ENCODE measurements at places on chromosomes 5 and 9.

GRCh38 chr9:73138516-73138915 is 13.1 kb upstream of the ANXA1 start:
- no peak for DNase-seq

DNA sequence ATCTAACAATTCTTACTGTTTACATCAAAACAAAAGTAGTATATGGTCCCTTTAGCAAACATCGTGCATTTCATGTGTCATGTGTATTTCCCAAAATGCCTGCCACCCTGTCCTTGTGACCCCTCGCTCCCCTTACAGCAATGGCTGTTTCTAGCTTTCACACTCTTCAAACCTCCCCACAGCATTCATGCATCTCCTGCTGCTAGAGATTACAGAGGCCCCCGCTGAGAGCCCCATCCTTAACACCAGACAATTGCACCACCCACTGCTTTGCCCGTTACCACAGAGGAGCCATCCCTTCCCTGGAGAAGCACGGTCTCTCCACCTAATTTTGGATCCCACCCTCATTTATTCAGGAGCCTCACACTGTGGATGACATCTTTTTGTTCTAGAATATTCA is 149.7 kb upstream of the IRX4 start:
- no peak for DNase-seq

DNA sequence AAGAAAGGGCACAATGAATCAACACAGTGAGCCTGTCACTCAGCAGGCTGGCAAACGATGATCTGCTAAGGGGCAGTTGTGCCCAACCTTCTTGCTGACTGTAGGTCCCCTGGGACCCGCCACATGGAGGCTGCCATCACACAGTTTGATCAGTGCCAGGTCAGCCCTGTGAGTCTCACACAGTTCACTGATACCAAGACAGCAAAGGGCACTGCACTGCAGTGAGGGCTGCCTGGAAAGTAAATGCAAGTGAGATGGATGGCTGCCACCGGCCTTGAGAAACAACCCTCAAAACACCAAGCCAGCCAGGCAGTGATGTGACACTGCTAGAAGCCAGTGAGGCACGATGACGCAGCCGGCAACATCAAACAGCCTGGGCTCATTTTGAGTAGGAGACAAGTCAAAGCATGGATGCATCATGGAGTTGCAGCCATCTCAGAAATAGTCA is 30.3 kb downstream of the FOXD1 start:
- no peak for DNase-seq

DNA sequence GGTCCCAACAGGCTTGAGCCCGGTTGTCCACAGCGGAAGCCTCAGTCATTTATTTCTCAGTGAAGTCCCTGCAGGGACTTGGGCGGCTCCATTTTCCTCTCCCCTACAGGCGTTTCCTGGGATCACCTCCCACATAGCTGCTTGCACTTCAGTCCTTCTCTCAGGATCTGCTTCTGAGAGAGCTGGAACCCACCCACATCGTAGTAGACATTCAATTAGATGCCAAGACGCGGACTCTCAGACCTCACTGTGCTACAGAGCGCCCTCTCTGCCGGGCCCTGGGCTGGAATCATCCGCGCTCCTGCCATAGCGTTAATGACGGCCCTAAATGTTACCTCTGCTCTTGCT is 54.0 kb upstream of the ROR2 start:
- no peak for DNase-seq

DNA sequence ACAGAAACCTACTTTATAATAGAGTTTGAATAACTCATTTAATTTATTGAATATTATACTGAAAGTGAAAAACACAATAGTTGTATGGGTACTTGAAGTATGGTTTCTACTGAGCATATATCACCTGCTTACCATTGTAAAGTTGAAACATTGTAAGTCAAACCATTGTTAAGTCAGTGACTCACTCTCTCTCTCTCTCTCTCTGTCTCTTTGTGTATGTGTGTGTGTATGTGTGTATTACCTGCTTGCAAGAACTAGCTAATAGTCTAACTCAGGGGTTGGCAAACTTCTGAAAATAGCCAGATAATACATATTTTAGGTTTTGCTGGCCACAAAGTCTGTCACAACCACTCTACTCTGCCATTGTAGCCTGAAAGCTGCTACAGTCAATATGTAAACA is 564.3 kb upstream of the ZNF608 start:
- DNase-seq: no peak

DNA sequence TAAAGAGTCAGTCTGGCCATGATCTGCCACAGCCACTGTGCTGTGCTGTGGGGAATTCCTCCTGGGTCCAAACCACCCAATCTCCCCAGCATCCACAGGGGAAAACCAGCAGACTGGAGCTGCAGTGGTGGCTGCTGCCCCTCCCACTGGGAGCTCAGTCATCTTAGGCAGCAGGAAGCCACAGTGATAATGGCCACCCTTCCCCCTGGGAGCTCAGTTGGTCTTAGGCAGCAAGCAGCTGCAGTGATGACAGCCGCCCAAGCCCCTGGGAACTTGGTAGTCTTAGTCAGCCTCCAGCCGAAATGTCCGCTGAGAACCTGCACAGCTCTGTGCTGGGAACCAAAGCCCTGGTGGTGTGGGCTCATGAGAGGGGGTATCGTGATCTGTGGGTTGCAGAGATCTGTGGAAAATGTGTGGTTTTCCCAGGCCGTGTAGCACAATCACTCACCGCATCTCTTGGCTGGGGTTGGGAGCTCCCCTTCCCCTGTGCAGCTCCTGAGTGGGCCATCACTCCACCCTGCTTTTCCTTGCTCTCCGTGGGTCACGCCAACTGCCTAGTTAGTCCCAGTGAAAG is 38.4 kb upstream of the SMIM15 start:
- DNase-seq: no peak

DNA sequence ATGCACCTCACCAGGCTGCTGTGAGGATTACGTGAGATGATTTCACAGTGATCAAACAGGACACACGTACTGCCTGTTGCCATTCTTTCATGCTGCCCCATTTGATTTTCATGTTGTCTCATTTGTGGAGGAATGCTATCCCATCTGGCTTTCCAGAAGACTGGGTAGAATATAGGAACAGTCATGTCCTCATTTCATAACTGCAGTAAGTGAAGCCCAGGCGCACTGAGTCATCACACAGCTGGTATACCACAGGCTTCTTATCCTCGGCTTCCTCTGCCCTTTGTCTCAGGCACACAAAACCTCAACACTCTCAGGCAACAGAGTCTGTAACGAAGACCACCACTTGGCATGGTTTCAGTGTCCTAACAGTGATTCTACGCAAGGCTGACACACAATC is 62.3 kb downstream of the LHFPL2 start:
- DNase-seq: peak; percentile 21

DNA sequence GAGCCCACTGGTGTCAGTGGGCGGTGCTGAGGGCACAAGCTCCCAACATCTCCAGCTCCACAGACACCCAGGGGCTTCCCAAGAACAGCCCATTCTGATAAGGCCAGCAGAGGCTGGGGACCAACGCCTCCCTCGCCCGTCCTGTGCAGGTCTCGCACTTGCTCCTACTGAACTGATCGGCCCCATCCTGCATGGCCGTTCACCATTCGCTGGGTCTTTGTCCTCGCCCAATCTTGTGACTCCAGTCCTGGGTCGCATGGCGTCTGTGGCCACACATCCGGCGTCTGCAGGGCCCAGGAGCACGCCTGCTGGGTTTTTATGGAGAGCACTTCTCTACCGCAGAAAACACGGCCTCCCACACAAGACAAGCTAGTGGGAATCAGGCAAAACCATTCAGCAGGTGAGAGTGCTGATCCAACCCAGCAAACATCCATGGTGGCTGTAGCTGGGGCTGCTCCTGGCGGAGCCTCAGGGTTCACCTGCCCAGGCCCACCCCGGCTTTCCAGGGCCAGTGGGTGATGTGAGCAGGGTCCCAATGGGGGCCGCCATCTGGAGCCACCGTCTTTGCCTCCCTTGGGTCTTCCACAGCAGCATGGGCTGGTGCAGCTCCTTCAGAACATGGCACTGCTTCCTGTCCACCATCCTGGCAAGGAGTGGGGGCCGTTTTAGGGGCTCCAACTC is 7.4 kb downstream of the LRRC14B start:
- no peak for DNase-seq

GRCh38 chr5:43619380-43619779 is 16.4 kb downstream of the NNT start:
- no peak for DNase-seq

GRCh38 chr5:178668579-178668978 is 41.7 kb upstream of the CLK4 start:
- no peak for DNase-seq

GRCh38 chr9:75964427-75964826 is 74.0 kb downstream of the PCSK5 start:
- no peak for DNase-seq

DNA sequence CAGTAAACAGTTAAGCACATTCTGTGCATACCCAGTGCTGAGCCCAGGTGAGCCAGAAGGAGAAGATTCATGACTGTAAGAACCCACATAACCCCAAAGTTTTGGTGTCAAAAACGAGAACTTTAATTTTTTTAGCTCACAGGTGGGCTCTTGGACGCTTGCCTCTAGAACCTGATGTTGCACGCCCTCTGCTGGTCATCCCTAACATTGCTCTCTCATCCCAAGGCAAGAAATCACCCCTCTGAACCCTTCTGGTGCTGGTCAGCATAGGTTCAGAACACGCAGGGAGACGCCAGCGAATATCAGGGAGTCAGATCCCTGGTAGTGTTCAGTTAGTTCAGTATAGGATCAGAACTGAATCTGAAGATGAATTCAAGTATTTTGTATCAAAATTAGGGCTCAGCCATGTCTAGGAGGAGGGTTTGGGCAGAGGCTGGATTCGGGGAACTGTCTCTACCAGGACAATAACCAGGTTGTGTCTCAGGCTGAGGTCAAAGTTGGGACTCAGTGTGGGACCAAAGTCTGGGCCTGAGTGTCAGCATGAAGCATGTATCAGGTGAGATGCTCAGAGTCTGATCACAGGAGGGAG is 4.1 kb upstream of the DNAJB5 start:
- DNase-seq: peak; percentile 49

GRCh38 chr9:89538871-89539270 is 41.0 kb upstream of the SEMA4D start:
- DNase-seq: no peak

DNA sequence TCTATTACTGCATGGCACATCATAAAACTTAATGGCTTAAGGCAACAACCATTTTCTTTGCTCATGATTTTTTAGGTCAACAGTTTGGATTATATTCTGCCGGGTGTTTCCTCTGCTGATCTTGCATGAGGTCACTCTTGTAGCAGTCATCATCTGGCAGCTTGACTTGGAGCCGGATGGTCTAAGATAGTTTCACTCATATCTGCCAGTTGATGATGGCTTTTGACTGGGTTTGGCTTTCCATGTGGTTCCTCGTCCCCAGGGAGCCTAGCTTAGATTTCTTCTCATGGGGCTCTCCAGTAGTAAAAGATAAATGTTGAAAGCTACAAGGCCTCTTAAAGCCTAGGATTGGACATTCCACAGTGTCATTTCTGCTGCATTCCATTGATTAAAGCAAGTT is 27.4 kb downstream of the LNPEP start:
- no peak for DNase-seq

DNA sequence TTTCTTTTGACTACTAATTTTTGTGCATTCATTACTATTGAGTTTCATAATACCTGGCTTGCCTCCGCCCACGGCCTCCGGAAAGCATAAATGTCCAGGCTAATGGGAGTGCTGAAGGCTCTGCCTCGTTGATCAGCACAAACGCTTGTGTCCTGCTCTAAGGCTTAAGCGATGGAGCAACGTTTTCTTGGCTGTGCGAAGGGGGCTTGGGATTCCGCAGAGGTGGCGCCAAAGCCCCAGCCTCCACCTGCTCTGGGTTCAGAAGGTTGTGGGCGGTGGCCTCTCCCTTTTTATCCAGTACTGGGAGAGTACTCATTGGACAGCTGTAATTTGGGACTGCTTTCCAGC is 19.7 kb downstream of the ANXA2R start:
- DNase-seq: no peak

- DNase-seq: no peak
Measured at GRCh38 chr5:12566441-12566840, 662.2 kb upstream of the CTNND2 start.

- DNase-seq: peak; percentile 88
Measured at GRCh38 chr5:91381774-91382359, 1.2 kb downstream of the ARRDC3 start.

DNA sequence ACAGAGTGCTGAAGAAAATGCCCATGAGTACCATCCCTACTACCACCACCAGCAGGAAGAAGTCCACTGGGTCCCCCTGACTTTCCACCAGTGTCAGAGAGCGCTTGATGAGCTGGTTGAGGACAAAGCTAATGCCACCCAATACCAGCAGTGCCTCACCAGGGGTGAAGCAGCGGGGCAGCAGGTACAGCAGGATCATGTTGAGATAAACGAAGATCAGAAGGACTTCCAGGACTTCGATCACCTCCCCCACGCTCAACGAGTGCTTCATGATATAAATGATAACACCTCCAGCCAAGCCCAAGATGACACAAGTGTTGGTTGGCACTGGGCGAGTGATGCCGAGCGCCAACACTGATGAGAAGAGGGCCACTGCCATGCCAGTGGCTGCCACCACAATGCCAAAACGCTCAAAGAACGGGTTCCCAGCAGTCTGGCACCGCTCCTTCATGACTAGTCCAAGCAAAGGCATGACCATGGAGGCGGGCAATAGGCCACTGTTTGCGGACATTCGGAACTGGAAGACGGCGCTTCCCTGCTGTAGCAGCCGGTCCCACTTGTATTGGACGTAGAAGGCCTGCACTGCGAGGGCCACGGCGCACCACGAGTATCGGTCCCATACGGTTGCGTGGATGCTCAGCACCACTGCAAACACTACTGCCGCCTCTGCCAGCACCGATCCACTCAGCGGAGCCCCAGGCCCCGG is 679 bp downstream of the DOLK start:
- DNase-seq: no peak

- DNase-seq: no peak
Measured at GRCh38 chr5:112560371-112560770, 141.3 kb upstream of the EPB41L4A start.

DNA sequence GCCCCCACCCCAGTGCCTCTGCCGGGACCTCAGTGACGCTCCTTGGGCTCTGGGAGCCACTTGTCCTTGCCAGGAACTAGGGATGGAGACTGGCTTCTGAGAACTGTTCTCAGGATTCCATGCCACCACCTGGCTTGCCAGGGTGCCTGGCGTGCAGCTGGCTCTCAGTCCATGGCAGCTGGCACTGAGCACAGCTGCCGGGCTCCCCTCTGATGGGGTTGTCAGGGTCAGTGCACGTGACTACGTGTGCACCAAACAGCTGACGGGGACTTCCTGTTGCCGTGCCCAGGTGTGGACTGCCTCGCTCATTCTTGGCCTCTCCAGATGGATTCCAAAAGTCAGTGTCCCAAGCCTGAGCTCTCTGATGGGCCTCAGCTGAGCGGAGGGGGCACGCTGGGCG is 9.4 kb downstream of the KCNT1 start:
- no peak for DNase-seq

GRCh38 chr5:101024299-101024698 is 121.2 kb upstream of the ST8SIA4 start:
- no peak for DNase-seq

GRCh38 chr9:91783876-91784672 is 166.0 kb downstream of the ROR2 start:
- DNase-seq: no peak

DNA sequence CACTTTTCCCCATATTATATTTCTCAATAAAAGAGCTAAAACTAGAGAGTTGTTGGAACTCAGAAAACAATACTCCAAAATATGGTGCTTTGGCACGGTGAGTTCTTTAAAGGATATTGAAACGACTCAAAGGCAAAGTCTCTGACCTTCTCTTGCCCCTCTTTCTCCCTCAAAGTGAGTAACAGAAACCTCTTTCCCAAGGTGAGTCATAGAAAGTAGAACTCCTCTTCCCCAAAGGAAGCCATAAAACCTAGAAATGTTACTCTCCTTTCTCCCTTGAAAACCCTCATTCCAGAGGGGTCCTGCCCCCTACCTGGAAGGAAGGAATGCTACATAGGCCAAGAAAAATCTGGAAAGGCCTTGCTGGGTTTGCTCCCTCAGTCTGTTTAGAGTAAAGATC is 47.5 kb downstream of the RAPGEF6 start:
- DNase-seq: no peak

All from CD4-positive, alpha-beta T cell treated with Interleukin-15 for 1 hour (primary cell).